Naive thymus-derived CD4-positive, alpha-beta T cell (primary cell): ENCODE measurements at places on chromosomes 2 and 18. TPM values are rescaled to one million over a fixed set of nuclear protein-coding genes. Genes with fewer than 3 reads are reported as not detected.

DNA sequence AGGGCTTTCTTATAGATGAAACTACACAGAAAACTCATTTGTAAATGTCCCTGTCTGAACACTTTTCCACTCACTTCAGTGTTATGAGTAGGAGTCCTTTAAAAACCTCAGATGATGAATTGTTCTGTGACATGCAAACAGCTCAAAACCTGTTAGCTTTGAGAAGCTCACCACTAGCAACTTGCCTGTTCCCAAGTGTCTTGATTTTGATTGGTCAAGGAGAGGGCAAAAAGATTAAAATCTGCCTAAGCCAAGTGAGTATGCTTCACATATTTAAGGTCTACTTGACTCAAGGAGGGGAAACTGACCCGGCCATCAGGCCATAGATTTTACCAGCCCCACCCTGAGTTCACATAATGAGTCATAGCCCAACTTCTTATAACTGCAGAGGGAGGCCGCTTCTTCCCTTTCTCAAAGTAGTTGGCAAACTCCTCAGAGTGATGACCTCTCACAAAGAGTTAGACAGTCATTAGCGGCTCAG, 45.2 kb upstream of the MEIS1 start:
- no peak for DNase-seq

DNA sequence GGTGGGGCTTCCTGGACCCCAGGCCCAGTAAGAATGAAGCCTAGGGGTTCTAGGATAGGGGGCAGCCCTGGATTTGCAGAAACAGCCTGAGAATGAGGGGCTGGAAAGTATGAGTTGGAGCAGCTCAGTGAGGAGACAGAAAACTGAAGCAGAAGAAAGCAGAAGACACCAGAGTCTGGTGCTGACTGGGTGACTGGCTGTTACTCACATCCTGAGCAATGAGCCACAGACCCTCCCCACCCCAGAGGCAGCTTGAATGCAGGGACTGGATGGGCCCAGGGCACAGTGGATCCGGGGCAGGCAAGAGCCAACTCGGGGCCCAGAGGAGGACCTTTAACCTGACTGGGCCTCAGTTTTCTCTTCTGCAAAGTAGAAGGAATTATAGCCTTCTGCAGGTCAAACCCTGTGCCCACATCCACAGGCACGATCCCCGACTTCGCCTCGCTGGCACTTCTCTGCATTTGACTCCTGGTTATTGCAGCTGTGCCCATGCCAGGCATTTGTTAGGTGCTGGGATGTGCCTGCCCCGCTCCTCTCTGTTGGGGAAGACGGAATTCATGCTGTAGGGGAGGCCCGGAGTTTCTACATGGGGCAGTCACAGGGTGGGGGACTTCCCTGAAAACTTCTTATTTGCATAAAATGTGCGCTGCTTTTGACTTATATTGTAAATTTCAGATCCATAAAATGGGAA, 8.5 kb downstream of the STEAP3 start:
- DNase-seq = no peak

DNA sequence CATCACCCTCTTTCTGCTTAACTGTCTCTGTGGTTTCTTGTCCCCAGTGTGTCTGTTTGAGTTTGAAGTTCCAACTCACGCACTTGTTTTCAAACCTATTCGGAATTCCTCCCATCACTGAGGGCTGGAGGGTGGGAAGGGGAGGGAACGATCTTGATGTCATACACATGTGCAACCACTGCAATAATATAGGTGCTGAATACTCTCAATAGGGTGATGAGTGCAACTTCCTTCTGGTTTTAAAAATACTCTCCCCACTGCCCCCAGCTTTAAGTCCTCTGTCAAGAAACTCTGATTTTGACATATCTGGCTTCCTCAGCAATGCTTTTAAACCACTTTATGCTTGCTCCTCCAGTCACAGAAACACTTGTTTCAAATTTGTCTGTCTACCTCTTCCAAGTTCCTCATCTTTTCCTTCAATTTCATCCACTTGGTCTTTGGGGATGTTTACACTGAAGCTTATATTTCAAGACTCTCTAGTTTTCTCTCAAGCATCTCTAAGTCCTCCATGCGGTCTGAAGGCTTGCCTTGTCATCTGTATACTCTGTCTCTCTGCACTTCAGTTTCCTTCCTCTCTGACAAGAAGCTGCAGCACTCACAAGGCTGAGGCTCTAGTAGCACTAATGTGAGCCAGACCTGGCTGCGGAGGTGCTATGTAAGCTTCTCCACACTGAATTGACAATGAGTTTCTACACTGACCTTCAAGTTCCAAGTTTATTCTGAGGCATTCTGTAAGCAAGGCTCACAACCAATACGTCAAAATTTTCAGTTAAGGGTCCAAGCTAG, 422.3 kb downstream of the ZEB2 start:
- no peak for DNase-seq

DNA sequence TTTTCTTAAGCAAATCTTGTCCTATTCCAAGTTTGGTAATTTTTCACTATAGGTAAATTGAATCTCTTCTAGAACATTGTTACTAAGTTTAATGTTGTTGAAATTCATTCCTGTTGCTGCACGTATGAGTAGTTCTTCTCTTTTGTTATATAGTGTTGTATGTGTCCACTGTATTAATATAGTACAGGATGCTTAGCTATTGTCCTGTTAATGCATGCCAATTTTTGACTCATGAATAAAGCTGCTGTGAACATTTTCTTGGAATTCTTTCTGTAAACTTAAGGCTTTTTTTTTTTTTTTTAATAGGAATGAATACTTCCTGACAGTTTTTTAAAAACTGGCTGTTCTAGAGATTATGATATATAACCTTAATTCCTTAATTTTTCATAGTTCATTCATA, 326.9 kb downstream of the SLC4A3 start:
- DNase-seq = no peak

DNA sequence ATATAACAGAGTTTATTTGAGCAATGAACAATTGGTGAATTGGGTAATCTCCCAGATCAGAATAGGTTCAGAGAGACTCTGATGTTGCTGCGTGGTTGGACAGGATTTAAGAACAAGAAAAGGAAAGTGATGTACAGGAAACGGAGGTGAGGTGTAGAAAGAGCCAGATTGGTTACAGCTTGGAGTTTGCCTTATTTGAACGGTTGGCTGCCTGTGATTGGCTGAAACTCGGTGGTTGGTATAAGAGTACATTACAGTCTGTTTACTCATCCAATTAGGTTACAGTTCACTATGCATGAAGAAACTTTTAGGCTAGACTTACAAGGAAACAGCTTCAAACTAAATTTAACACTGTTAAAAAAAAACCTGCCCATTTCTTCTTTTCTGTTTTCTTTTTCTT, 68.0 kb upstream of the CABLES1 start:
- no peak for DNase-seq

DNA sequence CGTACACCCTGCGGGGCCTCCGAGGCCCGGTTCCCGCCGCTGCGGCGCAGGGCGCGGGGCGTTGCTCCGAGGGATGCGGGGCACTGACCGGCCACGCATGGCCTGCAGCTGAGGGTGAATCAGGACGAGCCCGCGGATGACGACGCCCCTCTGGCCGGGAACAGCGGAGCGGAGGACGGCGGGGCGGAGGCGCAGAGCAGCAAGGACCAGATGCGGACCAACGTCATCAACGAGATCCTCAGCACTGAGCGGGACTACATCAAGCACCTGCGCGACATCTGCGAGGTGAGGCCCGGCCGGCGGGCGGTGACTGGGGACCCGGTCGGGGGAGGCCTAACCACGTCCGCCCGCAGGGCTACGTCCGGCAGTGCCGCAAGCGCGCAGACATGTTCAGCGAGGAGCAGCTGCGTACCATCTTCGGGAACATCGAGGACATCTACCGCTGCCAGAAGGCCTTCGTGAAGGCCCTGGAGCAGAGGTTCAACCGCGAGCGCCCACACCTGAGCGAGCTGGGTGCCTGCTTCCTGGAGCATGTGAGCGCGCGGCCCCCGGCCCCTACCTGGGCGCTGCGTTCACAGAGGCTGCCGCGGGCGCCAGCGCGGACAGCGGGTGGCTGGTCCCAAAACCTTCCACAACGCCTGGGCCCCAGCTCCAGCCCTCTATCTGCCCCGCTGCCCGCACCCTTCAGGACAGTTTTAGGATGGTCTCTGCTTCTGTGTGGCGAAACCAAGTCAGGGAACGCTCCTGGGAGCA, 53.2 kb downstream of the FAM168B start:
- peak; percentile 30 for DNase-seq

- no peak for DNase-seq
Observed at GRCh38 chr2:95314598-95314963, 17.4 kb downstream of the KCNIP3 start.

DNA sequence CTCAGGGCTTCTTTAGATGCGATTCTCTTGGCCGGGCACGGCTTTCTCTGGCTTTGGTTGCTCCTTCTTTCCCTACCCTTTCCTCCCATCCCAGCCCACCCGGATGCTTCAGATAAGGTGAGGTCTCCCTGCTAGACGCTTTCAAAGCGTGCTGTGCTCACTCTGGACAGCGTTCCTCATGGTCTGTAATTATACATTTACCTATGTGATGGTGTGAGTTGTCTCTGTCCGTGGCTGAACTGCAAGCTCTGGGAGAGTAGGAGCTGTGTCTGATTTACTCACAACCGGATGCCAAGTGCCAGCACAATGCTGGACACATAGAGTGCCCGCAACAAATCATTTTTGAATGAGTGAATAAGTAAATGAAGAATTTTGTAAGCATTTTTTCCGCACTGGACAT, 26.8 kb upstream of the PNPT1 start:
- DNase-seq = no peak

DNA sequence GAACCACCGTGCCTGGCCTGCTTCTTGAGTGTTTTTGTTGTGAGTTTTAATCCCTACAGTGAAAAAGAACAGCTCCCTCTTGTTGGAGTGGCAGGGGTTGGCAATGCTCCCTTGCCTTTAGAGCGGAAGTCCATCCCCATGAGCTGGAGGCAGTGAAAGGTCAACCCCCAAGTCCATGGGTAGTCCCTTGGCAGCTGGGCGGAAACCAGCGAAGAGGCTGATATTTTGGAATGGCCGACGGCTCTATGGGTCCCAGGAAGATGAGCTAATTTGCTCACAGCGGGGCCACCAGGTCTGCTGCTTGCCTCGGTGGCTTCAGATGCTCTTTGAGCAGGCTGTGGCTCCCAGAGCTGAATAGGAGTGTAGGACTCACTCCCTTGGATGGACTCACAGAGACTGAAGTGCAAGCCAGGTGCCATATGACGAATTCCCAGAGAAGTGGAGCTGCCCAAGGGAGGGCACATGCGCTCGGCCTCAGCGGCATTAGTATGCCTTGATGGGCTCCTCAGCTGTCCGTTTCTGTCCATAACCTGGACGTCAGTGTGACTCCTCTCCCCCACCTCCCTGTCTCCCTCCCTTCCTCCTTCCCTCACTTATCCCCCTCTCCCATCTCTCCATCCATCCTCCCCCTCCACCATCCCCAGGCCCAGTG, 25.4 kb upstream of the RHOB start:
- no peak for DNase-seq

- no peak for DNase-seq
Observed at GRCh38 chr2:102021779-102022178, 30.0 kb downstream of the IL1R2 start.

DNA sequence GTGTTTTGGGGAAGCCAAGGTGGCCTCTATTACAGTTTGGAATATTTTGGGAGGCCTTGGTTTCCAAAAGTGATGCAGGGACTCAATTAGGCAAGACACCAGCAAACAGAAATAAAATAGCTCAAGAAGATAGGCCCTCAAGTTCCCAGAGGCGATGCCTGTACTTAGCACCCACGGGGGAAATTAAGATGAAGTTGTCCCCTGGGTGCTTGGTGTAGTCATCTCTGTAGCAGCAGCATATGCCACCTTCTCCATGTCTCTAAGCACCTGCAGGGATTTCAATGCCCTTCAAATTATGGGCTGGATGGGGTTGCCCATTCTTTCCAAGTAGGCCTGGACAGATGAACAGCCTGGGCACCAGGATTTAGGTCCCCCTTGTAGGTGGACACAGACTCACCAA, 185.0 kb downstream of the CTIF start:
- DNase-seq = no peak

- no peak for DNase-seq
Observed at GRCh38 chr2:60064687-60065389, 488.6 kb downstream of the BCL11A start.

DNA sequence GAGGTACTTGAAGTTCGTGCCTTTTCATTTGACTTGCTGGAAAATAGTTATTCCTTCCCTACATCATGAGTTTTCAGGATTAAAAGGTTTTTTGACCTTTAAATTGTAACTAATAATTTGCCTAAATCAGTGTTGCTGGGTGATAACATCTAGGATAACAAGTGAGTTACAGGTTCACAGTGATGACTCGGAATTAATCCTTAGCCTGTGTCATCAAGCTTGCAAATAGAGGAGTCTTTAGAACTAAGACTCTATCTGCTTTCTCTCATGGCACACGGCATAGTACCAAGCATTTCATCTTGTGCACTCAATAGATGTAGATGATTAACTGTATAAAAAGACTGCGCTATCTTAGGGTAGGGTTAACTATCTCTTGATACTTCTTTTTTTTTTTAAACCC, 79.5 kb downstream of the CAMKMT start:
- no peak for DNase-seq

GRCh38 chr2:208820014-208820688, 413.6 kb downstream of the PTH2R start:
- no peak for DNase-seq

- DNase-seq = no peak
Observed at GRCh38 chr2:187617905-187618304, 63.7 kb upstream of the TFPI start.

- DNase-seq = no peak
Observed at GRCh38 chr2:17827316-17827715, 11.1 kb downstream of the MSGN1 start.

GRCh38 chr2:221635949-221636348, 63.8 kb upstream of the EPHA4 start:
- DNase-seq = no peak

DNA sequence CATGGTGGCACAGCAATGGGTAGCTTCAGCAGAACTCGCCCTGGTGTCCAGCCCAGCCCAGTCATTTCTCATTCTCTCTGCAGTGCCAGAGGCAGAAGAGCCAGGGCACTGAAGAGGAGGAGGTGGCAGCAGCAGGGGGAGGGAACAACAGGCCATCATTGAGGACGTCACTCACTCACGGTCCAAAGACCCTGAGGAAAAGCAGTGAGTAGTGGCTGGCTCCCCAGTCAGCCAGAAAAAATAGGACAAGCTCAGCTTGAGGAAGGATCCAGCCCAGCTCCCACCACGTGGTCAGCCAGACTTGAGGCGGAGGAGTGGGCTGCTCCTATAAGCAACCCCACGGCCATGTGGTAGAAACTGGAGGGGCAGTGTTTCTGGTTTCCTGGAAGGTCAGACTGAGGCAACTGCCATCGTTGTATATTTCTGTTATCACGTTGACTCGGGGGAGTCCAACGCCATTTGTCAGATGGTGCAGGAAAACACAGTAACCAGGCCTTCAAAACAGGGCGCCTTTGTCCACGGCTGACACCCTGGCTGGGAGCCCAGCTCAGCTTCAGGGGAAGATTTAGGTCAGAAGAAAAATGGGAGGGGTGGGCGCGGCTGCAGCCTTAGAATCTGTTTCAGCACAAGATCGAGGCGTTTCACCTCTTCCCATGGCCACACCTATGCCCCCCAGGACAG, 19.0 kb upstream of the TMEM247 start:
- no peak for DNase-seq

GRCh38 chr18:25646971-25647370, 295.0 kb upstream of the ZNF521 start:
- DNase-seq = no peak

GMPPA gene
- total RNA-seq = 52.7 and 58.3 TPM in 2 replicates

KCNG3 gene
- not detected in 2 replicates for total RNA-seq

CYBRD1 gene
- 0.49 TPM for total RNA-seq

EIF2AK3 gene
- total RNA-seq = 36.5 TPM

CASP8 gene
- total RNA-seq = 93.2 and 93.7 TPM in 2 replicates

SULT1C2 gene
- not detected for total RNA-seq

RIT2 gene
- not detected for total RNA-seq

CPO gene
- total RNA-seq = 0.30 TPM

SERPINB13 gene
- total RNA-seq = not detected

MC4R gene
- total RNA-seq = not detected

PAX8 gene
- total RNA-seq = 0.54 TPM

VIL1 gene
- total RNA-seq = not detected
